NCI-H524 treated with DMSO at 0.1 percent for 48 hours (cell line): ENCODE measurements at places on chromosomes 3 and 15.

DNA sequence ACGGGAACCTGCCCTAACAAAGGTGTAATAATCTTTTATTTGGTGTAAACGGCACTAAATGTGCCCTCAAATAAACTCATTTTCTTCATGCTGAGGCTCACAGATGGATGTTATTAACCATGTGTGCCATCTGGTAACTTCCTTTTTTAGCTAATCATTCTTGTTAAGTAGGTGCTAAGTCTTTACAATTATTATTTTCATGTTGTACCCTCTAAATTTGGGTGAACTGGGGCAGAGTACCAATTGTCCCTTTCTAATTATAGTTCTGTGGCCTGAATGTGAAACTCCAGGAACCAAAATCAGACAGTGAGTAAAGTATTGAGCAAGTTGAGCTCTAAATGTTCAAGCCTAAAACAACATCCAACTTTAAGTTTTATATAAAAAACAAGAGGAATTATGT, 220.7 kb upstream of the CADM2 start:
- peak; percentile 50 for DNase-seq

GRCh38 chr3:139642996-139643395, 34.8 kb downstream of the NMNAT3 start:
- no peak for DNase-seq

- DNase-seq = no peak
Observed at GRCh38 chr3:24343084-24343783, 151.4 kb downstream of the THRB start.

- no peak for DNase-seq
Observed at GRCh38 chr3:134464689-134465365, 21.0 kb downstream of the ANAPC13 start.

GRCh38 chr3:187101184-187102072, 37.9 kb downstream of the RPL39L start:
- no peak for DNase-seq

- no peak for DNase-seq
Observed at GRCh38 chr3:52254608-52255007, 9.0 kb downstream of the PPM1M start.

GRCh38 chr3:119745942-119746341, 36.0 kb upstream of the NR1I2 start:
- DNase-seq = no peak

GRCh38 chr3:11327619-11328018, 55.4 kb downstream of the ATG7 start:
- DNase-seq = no peak

DNA sequence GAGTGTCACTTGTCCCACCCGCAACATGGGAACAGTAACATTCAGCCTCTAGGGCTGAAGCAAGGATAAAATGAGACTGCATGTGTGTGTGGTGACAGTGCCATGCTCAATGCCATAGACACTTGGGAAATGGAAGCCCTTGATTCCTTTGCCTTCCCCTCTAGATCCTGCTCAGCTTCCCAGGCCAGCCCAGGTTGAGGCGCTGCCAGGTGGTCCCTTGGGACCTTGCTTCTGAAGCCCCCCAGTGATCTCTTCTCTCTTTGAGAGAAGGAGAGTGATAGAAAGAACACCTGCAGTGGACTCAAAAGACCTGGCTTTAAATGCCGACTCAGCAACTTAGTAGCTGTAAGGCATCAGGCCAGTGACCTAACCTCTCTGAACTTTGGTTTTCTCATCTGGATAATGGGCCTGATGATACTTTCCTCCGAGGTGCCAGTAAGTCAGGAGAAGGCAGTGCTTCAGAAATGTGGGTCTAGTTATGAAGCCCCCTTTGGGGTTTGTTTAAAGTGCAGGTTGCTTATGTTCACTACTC, 144.5 kb downstream of the RPLP1 start:
- DNase-seq = no peak

DNA sequence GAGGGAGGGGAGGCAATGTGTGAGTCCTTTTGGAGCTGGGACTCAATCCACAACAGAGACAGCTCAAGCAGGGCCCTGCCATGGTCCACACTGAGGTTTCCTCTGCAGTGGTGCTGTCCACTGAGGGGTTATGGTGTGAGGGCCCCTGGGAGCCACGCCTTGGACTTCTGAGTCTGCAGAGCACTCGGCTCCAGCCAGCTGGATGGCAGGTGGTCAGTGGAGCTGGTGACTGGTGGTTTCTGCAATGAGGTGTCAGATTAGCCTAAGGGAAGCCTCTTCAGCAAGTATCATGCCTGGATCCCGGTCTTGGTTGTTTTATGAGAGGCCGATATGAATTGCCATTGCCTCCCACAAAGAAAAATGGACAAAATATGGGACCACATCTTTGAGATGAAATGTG, 21.7 kb downstream of the LSM3 start:
- DNase-seq = no peak
